ENCODE measurements at places on chromosomes 2 and 18.

GRCh38 chr18:24027156-24027827 is 12.7 kb downstream of the TTC39C start:
- DNase-seq, result no peak

- no peak for DNase-seq
Observed at GRCh38 chr18:66211749-66212148, 392.1 kb downstream of the CDH19 start.

- DNase-seq, result no peak
Observed at GRCh38 chr2:71604726-71605120, 151.4 kb downstream of the DYSF start.

DNA sequence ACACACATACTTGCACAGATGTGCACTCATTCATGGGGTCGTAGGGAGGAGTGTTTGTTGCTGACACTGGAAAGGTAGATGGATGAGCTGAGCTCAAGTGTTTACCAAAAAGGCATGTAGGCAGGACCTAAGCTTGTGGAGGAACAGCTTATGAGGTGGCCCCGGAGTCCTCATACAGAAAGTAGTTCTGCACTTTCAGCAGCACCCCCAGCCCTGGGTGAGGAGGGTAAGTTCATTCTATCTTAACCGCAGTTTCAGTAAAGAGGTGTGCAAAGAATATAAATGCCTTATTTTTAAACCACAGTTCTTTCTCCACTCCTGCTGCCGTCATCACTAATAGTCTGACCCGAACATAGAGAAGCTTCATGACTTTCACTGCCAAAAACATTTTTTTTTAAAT is 31.7 kb upstream of the RNF152 start:
- DNase-seq, result no peak

- no peak for DNase-seq
Observed at GRCh38 chr2:231306791-231307393, 88.6 kb upstream of the B3GNT7 start.

DNA sequence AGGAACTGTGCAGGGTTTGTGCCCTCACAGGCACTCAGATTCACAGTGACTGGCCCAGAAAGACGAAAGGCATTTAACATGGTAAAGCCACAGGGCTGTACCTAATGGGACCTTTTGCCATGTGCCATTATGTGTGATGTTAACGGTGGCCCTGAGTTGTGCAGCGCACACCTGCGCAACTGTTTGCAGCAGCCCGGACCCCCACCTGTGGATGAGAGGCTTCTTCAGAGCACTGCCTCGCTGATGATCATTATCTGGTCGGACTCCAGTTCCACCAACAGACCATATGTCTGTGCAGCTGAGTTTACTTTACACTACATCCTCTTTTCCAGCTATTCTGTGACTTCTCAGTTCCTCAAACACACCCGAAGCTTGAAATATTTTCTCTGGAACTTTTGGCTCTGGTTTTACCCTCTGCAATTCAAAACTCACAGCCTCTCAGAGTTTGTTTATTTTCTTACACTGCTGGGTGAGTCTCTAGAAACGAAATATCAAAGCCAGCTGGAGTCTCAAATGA is 35.6 kb upstream of the UBE2F start:
- DNase-seq, result no peak

DNA sequence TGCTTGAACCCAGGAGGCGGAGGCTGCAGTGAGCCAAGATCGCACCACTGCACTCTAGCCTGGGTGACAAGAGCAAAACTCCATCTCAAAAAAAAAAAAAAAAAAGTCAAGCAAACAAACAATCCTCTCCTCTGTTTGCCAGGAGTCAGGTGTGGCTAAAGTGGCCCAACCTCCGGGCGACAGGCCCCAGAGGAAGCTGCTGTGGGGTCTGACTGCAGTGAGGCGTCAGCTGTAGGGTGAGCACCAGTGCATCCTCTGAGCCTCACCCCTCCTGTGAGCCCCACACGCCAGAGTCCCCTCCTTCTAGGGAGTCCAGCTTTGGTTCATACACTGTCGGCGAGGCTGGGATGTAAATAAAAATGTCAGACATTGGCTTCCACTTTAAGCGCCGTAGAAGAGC is 76.5 kb upstream of the HS6ST1 start:
- no peak for DNase-seq

- no peak for DNase-seq
Observed at GRCh38 chr18:48827291-48828193, 123.2 kb downstream of the SMAD7 start.

- no peak for DNase-seq
Observed at GRCh38 chr2:45119855-45120254, 110.6 kb upstream of the SIX2 start.

DNA sequence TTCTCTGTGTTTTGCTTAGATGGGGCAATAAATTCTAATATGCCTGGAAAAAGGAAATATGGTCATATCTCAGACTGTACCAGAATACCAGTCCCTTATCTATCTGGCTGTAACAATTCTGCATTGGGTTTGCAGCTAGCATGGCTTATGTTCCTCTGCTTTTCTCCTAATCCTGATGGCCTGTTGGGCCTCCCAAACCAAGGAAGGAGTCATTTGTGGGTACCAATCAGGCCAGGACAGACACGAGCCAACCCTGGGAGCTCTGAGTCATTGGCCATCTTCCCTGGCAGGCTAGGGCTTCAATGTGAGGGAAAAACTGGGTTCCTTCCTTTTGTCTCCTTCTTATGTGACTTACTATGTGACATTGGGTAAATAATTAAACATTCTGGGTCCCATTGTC is 12.0 kb downstream of the SMARCAL1 start:
- no peak for DNase-seq

- DNase-seq, result no peak
Observed at GRCh38 chr2:27870724-27871123, 19.5 kb downstream of the RBKS start.

- DNase-seq, result no peak
Observed at GRCh38 chr2:30971231-30972025, 164.2 kb upstream of the CAPN13 start.

DNA sequence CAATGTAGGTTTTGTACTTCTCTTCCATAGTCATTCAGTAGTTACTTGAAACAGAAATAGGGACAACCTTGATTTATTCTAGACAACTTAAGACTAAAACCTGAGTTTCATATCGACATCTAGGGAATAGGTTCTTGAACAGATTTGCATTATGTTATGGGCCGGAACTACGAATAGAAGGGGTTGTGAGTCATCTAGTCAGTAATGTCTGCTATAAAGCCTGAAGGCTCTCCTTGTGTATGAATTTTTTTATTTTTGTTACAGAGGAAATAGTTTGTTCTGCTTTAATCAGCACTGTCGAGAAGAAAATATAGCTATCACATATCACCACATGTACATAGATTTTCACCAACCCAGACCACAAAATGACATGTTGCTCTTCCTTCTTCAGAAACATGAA is 17.3 kb upstream of the TRIM43 start:
- no peak for DNase-seq

DNA sequence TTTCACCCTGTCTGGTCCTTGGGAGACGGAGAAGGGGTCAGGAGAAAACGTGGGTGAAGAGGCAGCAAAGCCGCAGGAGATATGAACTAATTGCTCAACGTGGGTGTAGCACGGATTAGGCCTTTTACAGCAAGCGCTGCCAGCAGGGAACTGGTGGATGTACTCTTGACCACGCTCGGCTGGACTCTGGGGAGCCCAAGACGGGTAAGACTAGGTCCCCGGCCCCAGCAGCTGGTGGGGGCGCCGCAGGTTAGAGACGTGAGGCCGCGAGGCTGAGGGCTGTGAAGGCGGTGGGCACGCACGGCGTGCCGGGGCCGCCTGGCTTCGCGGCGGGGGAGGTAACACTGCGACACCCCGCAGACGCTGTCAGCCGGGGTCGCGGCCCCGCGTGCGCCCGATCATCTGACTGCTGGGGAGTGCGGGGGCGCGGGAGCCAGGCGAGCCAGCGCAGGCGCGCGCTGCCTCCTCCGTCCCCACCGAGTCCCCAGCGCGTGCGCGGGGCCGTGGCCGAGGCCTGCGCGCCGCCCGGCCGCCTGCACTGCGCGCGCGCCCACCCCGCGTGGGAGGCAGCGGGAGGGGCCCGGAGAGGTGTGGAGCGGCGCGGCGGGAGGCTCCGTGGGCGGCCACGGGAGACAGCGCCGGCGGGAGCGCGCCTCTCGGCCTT is at the start of gene CLIP4:
Gene CLIP4, plus strand, starts transcription at position 470 of the 664 bp plus-strand sequence. CDS start 5,974 bp downstream, outside the sequence.
- peak; percentile 62 for DNase-seq

DNA sequence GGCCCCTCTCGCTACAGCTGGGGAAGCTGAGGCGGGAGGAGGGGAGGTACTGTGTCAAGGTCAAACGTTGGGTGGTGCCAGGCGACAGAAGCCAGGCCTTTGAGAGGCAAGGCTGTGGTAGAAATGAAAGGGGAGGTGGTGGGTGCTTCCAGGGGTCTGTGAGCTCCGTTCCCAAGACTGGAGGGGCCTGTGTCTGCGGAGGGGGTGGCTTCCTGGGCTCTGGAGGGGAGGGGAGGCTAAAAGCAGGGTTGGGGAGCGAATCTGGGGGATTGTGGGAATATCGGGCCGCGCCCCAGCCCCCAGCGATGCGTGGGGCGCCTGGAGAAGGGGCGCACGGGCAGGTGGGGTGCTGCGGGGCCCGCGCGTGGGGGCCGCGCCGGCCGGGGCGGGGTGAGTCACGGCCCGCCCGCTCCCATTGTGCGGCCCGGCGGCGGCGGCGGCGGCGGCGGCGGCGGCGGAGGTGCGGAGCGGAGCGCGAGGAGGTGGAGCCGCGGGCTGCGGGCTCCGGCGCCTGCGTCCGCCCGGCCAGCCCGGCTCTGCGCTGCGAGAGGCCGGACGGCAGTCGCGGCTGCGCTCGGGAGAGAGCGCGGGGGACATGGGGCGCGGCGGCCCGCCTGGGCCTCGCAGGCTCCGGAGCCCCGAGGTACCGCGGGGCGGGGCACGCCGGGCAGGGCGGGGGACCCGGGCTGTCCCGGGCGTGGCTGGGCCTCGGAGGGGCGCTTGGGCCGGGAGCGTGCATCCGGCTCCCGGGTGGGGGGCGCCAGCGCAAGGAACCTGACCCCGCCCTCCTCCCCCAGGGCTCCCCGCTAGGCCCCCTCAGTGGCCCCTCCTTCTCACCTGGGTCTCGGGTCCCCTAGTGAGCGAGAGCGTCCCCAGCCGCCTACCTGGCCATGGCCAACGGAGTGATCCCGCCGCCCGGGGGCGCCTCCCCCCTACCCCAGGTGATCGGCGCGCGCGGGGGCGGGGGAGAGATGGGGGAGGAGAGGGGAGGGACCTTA is at the start of gene SLC4A3:
Gene SLC4A3, plus strand, starts transcription at position 528 of the 998 bp plus-strand sequence. Its CDS starts 363 bp downstream, at position 891.
- DNase-seq, result no peak

- DNase-seq, result no peak
Observed at GRCh38 chr18:2846636-2847316, at the start of gene EMILIN2. EMILIN2 (plus strand) TSS chr18:2847006; CDS start chr18:2847189, 183 bp downstream.

- no peak for DNase-seq
Observed at GRCh38 chr2:159410276-159410675, 123.8 kb upstream of the WDSUB1 start.

DNA sequence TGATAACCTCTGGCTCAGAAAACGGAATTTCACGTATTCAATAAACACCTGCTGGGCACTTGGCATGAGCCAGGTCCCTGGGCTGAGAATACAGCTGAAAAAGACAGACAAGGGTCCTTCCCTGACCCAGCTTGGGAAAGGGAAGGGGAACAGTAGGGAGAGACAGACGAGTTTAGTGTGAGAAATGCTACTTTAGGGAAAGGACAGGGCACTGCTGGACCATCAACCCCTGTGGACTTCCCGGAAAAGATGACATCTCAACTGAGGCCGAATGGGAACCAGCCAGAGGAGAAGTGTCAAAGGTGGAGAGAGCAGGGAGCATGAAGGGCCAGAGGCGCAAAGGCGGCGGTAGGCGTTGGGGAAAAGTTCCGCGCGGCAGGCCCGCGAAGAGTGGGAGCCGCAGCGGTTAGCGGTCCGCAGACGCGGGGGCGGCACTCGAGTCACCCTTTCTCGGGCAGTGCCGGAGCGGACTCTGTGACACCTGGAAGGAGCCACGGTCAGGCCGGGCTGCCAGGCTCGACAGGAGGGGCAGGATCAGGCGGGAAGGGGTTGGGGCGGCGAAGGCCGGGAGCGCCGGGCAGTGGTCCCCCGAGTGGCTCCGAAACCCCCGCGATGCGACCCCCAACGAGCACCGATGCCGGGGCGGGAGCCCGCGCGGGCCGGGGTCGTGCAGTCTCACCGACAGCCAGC is 519 bp downstream of the TEX261 start:
- no peak for DNase-seq

- DNase-seq, result no peak
Observed at GRCh38 chr2:16208241-16208797, 268.0 kb downstream of the MYCN start.

GRCh38 chr2:184599054-184599871 is 934 bp downstream of the ZNF804A start:
- DNase-seq, result no peak

DNA sequence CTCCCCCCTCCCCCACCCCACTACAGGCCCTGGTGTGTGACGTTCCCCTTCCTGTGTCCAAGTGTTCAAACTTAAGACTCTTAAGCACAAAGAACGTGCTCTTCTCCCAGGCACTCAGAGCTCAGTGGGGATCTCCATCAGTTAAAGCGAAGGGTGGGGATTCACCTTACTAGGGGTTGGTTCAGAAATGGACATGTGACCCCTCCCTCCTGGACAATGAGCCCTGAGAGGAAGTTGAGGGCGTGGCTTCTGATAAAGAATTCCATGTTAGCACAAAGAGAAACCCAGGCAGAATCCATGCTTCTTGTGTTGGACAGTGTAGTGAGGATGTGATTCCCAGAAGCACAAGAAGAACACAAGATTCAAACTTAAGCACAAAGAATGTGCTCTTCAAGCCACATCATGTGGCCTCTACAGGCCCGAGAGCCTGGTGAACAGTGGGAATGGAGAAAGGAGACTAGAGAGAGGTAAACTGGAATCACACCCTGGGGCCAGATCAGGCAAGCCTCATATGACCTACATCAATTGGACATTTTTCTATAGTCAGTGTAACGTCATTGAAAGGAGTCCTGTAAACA is 78.1 kb upstream of the TTC39C start:
- no peak for DNase-seq

- DNase-seq, result no peak
Observed at GRCh38 chr2:105744091-105744908, 412 bp upstream of the NCK2 start.

- no peak for DNase-seq
Observed at GRCh38 chr18:61753373-61753772, 139.4 kb downstream of the RNF152 start.

GRCh38 chr2:47653902-47654789 is 128.8 kb upstream of the MSH6 start:
- no peak for DNase-seq

- no peak for DNase-seq
Observed at GRCh38 chr2:120802867-120803484, 67.3 kb downstream of the GLI2 start.

DNA sequence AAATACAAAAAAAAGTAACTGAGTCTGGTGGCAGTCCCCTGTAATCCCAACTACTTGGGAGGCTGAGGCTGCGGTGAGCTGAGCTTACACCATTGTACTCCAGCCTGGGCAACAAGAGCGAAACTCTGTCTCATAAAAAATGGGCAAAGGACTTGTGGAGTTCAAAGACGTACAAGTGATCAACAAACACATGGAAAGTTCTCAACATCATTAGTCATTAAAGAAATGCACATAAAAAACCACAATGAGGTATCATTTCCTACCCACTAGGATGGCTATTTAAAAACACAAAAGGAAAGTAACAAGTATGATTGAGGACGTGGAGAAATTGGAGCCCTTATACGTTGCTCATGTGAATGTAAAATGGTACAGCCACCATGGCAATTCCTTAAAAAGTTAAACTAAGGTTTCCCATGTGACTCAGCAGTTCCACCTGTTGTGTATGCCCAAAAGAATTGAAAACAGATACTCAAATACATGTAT is 52.3 kb downstream of the RAB10 start:
- no peak for DNase-seq

Measured in occipital lobe (tissue), 3 donors.